ENCODE measurements at places on chromosomes 1 and 21.

DNA sequence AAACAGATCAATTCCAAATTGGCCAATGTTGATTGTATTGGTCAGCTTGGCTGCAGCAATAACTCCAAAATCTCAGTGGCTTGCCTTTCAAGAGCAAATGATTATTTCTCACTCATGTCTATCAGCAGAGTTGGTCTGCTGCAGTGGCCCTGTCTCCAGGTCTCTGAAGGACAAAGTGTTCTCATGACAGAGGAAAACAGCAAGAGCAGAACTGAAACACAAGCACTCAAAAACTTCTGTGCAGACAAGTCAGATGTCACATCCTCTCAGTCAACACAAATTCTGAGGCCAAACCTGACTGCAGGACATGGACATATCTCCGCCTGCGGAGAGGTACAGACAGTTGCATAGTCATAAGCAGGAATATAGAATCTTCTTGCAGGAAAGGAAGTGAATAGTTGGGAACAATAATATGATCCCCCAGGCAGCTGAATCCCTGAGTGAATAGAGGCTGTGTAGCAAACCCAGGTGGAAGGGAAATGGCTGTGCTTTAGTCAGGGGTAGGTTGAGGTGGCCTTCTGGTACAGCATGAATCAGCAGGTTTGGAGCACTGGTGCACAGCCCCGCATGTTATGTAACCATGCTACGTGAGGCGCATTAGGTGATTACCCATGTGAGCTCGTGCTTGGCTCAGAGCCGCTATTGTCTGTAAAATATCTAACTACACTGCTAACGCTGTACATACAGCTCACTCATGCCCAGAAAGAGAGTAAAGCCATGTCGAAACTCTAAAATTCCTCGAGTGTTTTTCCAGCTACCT, 17.1 kb upstream of the UBE2U start:
- no peak for DNase-seq

- DNase-seq = peak; percentile 14
Measured at GRCh38 chr1:56285554-56286402, 293.6 kb downstream of the PLPP3 start.

DNA sequence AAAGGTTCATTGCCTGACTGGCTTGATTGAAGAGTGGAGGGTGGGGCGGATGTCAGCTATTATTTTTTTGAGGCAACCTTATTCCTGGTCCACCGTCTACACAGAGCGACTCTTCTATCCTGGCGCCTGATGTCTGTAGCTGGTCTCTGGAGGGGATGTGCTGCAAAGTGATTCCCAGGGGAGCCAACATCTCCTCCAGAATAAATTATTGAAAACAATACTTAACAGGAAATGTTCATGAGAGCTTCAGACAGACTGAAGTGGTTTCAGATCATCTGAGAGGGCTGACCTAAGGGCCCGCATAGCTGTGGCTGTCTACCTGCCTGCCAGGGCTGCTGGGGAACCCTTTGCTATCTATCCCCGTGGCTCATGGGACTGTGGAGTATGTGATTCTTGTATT, 66.7 kb downstream of the TEX35 start:
- DNase-seq = no peak

DNA sequence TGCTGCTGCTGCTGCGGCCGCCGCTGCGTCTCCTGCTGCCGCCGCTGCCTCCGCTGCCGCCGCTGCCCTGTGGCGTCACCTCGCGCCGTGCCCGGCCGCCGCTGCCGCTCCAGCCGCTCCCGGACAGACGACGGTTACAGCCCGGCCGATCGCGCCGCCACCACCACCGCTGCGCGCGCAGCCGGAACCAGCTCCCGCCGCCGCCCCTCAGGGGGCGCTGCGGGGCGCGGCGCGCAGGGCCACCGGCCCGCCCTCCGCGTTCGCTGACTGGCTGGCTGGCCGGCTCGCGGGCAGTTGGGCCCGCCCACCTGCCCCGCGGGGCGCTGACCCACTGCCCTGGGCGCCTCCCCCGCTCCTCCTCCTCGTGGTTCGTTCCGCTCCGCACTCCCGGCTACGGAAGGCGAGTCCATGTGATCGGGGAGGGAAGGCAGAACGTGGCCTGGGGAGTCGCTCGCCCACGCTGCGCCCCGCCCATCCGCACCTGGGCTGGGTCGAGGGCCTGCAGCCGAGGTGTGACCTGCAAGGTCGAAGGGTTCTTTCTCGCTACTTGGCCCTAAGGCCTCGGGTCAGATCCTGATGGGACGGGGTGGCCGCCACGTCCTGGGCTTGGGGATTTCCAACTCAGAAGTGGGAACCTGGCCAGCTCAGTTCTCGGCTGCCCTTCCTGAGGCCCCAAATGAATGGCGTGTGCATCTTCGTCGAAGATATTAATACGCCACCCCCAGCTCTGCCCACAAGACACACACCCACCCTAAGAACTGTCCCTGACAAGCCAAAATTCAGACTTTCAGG, at the start of gene PTP4A2:
Gene PTP4A2, minus strand, starts transcription at position 185 of the 792 bp plus-strand sequence. CDS start 19,303 bp downstream, outside the sequence.
- peak; percentile 98 for DNase-seq

GRCh38 chr1:240917976-240918375, 306.0 kb upstream of the GREM2 start:
- DNase-seq = no peak

- DNase-seq = no peak
Measured at GRCh38 chr1:10765734-10766478, 30.5 kb downstream of the CASZ1 start.

- no peak for DNase-seq
Measured at GRCh38 chr1:92026806-92027205, 3.0 kb upstream of the EPHX4 start.

DNA sequence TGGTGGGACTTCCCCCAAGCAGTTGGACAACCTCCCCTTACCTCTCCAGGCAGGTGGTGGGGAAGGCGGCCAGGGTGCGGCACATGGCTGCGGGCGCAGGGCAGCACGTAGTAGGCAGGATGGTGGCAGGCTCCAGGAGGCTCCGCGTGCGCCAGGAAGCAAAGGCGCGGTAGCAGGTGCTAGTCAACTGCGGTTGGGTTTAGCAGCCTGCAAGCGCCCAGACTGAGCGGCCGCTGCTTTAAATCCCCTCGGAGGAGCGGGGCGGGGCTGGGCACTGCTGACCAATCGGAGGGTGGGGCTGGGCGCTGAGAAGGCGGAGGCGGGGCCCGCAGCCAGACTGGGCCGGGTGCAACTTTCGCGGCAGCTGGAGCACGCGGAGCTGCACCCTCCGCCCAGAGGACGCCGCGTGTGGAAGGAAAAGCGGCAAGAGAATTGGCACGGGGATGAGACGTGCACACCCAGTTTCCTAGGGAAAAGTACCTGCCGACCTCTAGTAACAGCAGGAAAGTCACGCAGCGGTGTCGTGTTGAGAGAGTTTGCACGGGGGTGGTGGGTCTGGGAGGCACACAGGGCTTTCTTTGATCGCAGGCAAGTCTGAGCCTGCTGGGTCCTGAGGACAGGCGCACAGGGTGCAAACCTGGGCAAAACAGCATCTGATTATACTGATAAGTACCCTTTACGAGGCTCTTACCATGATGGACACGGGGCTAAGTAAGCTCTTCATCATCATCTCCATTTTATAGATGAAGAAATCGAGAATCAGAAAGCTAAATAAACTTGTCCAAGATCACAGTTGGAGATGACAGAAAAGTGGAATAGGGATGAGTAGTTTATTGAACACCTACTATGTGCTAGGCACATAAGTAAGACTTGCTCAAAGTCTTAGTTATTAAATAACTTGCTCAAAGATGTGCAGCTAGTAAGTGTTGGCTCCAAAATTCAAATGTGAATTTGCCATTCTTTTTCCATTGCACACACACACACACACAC, at the start of gene RGS16:
Gene RGS16, minus strand, starts transcription at position 215 of the 990 bp plus-strand sequence. Its CDS starts 130 bp downstream, at position 85.
- peak; percentile 96 for DNase-seq

GRCh38 chr21:42590431-42591131, 62.8 kb upstream of the PDE9A start:
- no peak for DNase-seq

DNA sequence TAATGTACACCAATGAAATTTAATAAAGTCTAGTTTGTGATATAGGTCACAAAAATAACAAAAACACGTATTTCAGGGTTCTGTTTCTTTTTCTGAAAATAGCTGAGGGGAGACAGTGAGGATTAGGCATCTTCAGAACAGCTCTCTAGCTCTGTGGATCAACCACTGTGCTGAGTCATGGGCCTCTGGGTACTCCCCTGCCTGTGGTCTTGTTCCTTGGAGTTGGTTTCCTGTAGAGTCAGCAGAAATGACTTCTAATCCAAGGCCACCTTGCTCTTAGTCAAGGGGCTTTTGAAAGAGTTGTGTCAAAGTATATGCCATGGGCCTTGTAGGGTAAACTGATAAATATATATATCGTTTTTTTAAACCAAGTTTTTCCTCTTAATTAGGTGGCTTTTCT, 141.8 kb upstream of the ZRANB2 start:
- DNase-seq = no peak

GRCh38 chr1:9490605-9491339, 48.5 kb upstream of the SLC25A33 start:
- peak; percentile 86 for DNase-seq

DNA sequence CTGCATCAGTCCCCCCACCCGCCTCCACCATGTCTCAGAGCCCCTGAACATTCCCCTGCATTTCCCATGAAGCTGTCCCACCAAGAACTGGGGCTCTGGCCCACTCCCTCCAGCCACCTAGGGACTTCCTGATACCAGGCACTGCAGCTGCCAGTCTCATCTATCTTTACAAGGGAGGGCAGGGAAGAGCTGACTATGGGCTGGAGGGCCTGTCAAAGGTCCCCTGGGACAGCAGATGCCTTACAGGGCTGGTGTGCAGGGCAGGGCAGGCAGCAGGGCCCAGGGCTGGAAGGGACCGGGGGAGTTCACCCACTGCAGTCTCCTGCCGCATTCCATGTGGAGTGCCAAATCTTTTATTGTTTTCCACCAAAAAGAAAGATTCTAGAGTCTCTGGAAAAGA, 17.6 kb downstream of the SHISA4 start:
- DNase-seq = no peak

DNA sequence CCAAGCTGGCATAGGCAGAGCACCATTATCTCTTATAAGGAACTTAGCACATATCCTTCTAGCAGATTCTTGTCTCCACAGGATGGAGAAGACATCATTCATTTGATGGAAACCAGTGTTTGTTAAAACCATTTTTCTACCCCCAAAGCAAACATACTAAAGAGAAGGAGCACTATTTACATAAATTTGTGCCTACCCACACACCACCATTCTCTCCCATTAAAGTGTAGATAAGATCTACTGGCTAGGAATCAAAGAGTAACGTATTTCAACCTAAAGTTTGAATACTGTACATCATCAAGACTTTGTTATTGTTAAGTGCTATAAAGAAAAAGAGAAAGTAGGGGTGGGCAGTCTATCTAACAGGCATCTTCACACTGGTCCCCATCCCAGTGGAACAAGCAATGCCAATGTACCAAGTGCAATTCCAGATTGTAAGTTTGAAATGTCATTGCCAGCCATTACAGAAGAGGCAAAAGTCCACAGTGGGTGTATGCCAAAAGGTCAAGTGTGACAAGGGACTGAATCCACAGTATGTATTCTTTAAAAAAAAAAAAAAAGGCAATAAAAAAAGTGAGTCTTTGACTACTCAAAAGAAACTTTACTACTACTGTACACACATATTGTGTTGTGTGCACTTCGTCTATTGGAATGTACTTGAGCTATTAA, 18.8 kb downstream of the CCSAP start:
- DNase-seq = no peak

- DNase-seq = no peak
Measured at GRCh38 chr1:81999364-81999763, 198.6 kb downstream of the ADGRL2 start.

GRCh38 chr1:55040083-55040932, 960 bp downstream of the PCSK9 start:
- no peak for DNase-seq

DNA sequence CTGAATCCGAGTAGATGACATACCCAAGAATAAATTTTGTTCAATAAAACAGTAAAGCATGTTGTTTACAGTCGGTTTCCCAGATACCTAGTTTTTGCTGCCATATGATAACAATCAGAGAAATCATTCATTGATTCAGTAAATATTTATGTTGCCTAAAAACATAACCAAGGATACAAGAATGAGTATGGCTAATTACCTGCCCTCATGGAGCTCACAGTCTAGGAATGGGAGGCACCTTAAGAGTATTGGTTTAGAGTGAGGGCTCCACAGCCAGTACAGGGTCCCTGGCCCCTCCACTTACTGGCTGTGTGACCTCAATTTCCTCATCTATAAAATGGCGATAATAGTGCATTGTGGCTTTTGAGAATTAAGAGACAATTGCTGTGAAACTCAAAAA, 921 bp downstream of the ATP5PB start:
- no peak for DNase-seq

DNA sequence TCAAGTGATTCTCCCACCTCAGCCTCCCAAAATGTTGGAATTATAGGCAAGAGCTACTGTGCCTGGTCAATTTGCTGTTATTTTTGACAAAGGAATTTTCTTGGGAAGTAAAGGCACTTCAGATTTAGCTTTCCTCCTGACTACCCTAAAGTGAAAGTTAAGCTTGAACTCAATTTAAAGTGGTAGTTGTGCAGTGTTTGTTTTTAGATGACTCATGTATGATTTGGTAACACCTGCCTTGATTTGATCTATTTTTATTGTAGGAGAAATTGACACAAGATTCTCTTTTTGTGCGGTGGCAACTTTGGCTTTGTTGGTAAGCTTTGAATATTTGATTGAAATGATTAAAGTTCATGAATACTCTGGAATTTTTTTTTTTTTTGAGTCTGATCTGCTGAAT, 5.0 kb downstream of the RABGGTB start:
- DNase-seq = no peak

GRCh38 chr1:61741711-61742619, at the start of gene PATJ:
Gene PATJ (plus strand): TSS chr1:61742480. CDS start chr1:61762893, 20,413 bp downstream.
- DNase-seq = peak; percentile 46

- DNase-seq = peak; percentile 7
Measured at GRCh38 chr1:67838180-67838910, 5.1 kb upstream of the GNG12 start.

Data from AG08395 (cell line).